ENCODE measurements at places on chromosomes 13 and 19. TPM values are rescaled to one million over a fixed set of nuclear protein-coding genes. Genes with fewer than 3 reads are reported as not detected.

Gene BST2
- polyA plus RNA-seq, result 104 TPM

Gene SYNE4
- polyA plus RNA-seq, result 14.0 TPM

Gene CYP4F2
- 0.13 TPM for polyA plus RNA-seq

Gene CACNG8
- polyA plus RNA-seq, result 0.33 TPM

Gene CLN5
- polyA plus RNA-seq, result 53.4 TPM

Gene CYP4F3
- polyA plus RNA-seq, result 1.4 TPM

Gene LSM4
- 84.7 TPM for polyA plus RNA-seq

Gene RAD23A
- 71.9 TPM for polyA plus RNA-seq
